ENCODE measurements at places on chromosomes 11 and 22.

GRCh38 chr22:23207729-23208393 lies 27.6 kb downstream of the BCR start:
- no peak for DNase-seq

DNA sequence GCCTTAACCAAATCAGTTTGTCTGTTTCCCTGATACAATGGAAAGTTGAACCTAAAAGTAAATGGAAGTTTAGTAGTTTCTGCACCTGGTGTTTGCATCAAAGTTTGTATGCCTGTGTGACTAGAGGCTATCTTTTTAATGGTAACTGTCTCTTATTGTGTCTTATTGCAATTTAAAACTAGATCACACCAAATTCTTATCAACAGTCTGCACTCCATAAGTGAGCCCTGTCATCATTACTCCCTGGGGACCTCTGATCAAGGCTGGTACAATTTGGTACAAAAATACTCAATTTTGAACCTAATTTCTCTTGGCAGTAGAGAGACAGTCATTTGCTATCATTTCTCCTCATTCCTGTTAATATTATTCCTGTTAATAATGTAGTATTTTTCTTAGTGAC lies 38.1 kb downstream of the ARHGAP1 start:
- DNase-seq, result no peak

GRCh38 chr11:6615882-6616585 lies 3.2 kb downstream of the TPP1 start:
- DNase-seq, result no peak

DNA sequence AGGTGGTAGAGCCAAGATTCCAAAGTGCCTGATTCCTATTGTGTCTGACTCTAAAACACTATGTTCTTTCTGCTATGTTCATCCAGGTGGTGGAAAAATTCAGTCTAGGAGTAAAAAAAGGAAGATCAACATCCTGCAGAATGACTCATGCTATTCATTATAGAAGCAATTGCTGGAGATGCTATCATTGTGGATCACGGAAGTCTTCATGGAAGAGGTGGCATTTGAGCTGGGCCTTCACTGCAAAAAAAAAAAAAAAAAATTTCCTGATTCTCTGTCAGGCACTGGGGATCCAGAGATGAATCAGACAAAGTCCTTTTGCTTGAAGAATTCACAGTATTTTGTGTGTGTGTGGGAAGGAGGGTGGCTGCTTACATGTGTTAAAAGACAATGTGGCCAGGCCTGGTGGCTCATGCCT lies 1.4 kb upstream of the UVRAG start:
- DNase-seq, result no peak

DNA sequence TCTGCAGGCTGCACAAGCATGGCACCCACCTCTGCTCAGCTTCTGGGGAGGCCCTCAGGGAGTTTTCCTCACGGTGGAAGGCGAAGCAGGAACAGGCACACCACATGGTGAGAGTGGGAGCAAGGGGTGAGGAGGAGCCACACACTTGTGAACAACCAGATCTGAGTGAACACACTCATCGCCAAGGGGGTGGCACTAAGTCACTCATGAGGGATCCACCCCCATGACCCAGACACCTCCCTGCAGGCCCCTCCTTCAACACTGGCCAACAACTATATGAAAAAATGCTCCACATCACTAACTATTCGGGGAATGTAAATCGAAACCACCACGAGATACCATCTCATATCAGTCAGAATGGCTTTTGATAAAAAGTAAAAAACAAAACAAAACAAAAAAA lies 722 bp upstream of the KRTAP5-2 start:
- no peak for DNase-seq

GRCh38 chr11:3171931-3172560 lies 6.9 kb upstream of the OSBPL5 start:
- DNase-seq, result no peak

DNA sequence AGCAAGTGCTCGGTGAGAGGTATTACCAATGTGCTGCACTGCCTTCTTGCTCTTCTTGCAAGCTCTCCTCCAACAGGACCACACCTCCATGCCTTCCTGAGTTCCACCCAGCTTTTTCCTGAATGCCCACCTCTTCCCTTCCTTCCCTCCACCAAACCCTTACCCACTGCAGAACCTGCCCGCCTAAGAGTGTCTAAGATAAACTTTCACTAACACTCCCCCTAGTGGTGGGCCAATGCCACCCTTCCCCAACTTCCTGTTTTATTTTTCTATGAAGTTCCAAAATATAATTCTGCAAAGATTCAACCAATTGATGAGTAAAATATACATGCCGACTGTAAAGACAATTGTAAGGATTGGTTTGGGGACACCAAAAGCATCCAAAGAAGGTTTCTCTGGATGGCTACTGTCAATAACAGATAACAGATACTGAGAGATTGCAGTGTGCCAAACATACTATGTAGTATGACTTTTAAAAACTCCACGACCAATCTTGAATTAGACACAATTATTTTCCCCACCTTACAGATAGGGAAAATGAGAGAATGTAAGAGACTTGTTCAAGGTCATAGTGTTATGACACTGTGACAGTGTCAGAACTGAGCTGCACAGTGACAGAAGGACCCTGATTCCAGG lies 38.6 kb upstream of the BMAL1 start:
- no peak for DNase-seq

DNA sequence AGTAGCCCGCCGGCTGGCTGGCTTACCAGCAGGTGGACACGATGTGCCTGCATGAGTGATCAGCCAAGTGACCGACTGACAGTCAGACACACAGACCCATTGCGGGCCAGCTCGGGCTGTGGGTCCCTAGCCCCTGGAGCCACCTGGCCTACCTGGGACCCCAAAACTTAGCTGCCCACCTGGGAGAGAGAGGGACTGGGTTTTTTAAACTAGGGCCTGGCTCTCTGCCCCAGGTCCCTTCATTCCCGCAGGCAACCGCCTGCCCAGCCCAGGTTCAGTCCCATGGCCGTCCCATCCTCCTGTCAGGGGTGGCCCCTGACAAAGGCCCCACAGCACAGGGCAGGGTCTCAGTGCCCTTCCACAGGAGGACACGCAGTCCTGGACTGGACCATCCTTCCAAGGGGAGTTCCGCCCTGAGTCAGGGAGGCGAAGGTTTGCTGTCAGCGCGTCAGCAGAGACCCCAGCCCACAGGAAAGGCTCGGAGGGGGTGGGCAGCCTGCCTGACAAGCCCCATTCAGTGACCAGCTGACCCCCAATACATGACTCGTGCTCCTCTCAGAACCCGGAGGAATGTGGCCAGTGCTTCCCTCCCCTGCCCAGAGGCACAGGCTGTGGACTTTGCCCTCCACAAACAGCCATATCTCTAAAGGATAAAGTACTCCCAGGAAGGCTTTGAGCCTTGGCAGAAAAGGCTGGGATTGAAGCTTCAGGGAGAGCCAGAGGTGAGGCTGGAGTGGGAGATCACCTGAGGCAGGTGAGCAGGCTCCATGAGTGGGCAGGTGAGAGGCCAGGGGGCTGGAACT lies 8.4 kb downstream of the SLCO2B1 start:
- no peak for DNase-seq

GRCh38 chr22:36728505-36728904 lies 25.0 kb upstream of the CACNG2 start:
- no peak for DNase-seq

- peak; percentile 82 for DNase-seq
These were observed 45.1 kb downstream of the C11orf96 start for GRCh38 chr11:43987384-43988039.

DNA sequence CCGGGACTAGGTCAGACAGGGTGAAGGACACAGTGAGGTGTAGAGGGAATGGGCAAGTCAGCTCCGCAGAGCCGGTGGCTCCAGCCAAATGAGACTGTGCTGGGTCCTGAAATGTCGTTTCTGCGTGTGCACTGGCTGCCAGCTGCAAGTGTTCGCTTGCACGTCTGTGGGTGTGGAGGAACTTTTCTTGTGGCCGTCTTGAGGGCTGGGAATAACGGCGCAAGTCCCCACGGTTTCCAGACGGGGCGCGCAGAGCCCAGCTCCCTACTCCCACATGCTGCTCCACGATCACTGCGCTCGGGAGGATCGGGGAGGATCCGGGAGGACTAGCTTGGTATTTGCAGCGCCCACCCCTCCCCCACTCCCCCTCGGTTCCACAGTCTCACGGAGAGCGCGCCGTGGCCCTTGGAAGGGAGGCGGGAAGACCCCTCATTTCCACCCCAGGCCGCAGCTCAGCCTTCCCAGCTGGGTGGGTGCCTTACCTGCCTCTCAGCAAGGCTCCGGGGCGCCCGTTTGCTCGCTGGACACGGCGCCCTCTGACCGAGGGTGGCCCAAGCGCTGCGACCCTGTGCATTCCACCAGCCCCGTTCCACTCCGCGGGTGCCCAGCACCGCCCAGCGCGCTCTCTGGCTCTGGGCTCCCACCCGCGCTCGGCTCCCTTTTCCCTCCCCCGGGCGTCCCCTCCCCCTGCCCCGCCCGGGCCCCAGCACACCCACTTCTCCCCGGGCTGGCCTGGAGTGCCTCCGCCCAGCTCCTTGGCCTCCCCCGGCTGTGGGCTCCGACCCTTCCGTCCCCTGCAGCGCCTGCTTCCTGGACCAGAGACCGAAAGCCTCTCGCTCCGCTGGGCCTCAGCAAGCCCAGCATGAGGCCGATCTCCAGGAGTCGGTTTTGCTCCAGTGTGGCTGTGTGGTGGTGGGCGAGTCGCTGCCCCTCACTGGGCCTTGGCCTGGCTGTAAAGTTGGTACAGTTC lies at the start of gene KCNE3:
Gene KCNE3 (minus strand): TSS at position 634 of the 970 bp plus-strand sequence. CDS start 9,986 bp downstream, outside the sequence.
- no peak for DNase-seq

DNA sequence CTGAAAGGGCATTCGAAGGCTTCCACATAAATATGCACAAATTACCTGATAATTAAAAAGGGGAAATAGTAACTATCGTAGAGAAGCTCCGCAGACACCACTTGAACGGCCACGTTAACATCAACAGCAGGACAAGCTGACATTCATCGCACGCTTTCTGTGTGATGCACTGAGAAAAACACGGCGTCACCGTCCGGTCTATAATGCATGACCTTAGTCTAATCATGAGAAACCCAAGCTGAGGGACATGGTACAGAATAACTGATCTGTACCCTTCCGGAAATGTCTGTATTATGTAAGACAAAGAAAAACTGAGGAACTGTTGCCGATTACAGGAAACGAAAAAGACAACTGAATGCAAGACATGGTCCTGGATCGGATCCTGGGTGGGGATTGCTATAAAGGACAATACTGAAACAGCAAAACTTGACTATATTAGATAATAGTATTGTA lies 678 bp upstream of the RANGAP1 start:
- DNase-seq, result no peak

- no peak for DNase-seq
These were observed 27.8 kb downstream of the MORC2 start for GRCh38 chr22:30940685-30941362.

DNA sequence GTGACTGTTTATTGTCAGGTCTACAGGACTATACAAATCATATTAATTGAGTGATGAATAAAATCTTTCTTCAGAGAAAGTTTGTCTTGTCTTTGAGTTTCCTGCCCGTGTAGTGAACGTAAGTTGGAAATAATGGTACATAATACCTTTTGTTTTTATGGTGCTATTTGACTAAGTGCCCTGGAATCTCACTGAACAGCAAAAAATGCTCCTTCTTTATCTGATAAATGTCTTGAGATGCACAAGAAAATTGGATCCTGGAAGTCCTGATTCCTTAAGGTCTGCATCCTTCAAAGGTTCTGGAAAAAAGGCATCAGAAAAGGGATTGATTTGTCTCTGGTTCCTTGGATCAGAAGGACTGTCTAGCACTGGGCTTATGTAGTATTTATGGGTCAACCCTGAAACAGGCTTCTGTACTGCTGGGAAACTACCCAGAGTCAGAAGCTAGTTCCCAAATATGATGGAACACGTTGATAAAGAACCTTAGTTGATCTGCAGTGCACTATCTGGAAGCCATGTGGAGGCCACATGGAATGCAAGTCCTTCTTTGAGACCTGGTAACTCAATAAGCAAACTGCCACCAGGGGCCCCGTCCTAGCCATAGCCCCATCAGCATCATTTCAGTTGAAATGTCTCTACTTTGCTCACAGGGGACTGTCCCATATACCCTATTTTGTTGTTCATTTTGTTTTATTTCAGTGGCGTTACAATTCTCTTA lies 100.6 kb upstream of the CD44 start:
- no peak for DNase-seq

DNA sequence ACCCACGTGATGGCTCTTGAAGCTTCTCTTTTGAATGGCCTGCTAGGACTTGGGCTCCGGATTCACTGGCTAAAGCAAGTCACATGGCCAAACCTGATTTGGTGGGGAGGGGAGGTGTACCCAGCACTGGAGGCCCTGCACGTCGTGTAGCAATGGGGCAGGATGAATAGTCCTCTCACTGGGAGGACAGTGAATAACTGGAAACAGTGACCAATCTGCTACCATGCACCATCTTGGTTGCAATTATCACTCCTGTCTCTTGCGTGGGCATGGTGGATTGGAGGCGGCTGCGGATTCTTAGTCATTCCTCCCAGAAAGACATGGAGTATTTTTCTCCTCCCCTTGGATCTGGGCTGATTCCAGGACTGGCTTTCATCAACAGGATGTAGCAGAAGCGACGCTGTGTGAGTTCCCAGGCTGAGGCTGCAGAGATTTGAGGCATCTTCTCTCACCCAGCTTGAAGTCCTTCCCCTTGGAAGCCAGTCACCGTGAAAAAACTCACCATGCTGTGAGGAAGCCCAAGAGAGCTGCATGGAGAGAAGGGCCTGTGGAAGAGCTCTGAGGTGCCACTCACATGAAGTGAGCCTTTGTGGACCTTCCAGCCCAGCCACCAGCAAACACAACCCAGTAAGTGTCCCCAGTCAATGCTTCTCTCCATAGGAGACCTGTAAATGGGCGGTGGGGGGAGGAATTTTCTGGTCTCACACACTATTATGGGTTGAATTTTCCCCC lies 70.4 kb downstream of the IGLL1 start:
- no peak for DNase-seq

DNA sequence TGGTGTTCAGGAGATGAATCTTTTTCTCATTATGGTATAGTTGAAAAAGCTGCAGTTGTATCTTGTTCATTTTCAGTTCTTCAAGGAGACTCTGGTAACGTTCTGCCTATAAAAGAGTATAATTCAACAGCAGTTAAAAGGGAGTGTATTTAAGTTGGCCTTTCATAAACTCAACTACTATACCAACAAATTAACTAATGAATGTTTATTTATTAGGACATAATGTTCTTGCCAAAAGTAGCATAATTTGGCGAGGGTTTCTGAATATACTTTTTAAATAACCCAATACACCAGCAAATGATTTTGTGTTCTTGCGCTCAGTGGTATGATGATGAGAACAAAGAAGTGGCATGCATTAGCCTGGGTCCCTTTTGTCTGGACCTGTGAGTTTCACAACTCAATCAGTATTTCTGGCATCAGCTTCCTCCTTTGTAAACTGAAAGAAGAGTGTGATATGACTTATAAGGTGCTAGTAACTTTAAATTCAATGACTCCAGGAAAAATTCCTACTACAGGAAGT lies 10.9 kb downstream of the SMC1B start:
- no peak for DNase-seq

- DNase-seq, result no peak
These were observed 36.0 kb downstream of the IRAG1 start for GRCh38 chr11:10657308-10658271.

DNA sequence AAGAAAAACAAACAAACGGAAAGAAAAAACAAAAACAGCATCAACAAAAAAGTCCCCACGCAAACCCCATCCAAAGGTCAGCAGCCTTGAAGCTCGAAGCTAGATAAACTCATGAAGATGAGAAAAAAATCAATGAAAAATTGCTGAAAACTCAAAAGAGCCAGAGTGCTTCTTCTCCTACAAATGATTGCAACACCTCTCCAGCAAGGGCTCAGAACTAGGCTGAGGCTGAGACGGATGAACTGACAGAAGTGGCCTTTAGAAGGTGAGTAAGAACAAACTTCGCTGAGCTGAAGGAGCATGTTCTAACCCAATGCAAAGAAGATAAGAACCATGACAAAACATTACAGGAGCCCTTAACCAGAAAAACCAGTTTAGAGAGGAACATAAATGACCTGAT lies 18.4 kb upstream of the FTH1 start:
- DNase-seq, result no peak
